NCI-H146 (cell line): ENCODE measurements at places on chromosomes 16 and 17.
A peak's percentile ranks its signal among the peaks of the same experiment; 100 is the strongest.

DNA sequence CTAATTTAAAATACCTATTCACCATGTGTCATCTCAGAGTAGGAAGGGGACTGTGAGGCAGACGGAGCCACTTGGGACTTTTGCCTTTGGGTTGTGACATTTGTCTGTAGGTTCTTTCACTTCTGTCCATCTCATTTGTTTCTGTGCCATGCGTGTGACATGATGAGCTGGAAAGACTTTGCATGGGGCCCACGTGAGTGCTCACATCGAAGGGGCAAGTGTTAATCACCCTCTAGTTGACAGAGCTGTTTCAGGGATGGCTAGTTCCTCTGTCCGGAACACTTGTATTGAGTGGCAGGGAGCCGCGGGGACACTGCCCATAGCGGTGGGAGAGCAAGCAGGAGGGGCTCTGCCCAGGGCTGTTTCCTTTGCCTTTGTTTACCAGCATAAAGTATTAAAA lies 112.0 kb downstream of the RPTOR start:
- DNase-seq, result no peak

DNA sequence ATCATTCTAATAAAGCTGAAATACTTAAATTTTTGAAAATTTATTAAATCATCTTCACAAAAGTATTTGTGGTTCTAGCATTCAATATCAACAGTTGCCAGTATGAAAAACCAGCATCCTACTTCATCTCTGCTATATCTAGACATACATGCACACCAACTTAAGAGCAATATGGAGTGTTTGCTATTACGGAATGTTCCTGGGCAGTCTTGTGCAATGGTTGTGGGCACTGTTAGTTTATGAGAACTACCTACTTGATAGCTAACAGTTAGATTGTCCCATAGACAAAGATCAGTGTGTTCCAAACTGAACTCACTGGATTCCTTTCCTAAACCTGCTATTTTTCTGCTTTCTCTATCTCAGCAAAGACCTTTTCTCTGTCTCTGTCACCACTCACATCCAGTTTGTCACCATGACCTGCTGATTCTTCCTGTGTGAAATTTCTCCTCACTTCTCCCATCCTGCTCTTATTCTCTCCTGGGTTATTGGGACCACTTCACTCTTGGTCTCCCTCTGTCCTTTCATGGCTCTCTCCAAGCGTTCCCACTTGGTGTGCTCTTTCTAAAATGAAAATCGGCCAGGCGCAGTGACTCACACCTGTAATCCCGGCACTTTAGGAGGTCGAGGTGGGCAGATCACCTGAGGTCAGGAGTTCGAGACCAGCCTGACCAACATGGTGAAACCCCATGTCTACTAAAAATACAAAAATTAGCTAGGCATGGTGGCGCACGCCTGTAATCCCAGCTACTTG lies 27.7 kb downstream of the CNTROB start:
- DNase-seq, result no peak

DNA sequence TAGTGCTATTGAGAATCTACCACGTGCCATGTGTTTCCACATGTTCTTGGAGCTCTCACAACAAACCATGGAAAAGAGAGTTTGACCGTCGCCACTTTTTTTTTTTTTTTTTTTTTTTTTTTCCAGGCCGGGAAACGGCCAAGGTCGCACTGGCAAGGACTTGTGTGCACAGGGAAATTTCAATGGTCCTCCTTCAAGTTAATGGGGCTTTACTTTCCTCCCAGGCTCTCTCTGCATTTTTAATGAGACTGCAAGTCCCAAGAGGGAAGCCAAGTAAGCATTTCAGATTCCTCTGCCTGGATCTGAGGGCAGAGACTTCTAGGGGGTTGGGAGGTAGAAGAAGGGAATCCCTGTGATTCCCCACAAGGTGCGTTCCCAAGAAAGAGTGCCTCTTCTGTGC lies 94.7 kb upstream of the MPHOSPH6 start:
- no peak for DNase-seq

DNA sequence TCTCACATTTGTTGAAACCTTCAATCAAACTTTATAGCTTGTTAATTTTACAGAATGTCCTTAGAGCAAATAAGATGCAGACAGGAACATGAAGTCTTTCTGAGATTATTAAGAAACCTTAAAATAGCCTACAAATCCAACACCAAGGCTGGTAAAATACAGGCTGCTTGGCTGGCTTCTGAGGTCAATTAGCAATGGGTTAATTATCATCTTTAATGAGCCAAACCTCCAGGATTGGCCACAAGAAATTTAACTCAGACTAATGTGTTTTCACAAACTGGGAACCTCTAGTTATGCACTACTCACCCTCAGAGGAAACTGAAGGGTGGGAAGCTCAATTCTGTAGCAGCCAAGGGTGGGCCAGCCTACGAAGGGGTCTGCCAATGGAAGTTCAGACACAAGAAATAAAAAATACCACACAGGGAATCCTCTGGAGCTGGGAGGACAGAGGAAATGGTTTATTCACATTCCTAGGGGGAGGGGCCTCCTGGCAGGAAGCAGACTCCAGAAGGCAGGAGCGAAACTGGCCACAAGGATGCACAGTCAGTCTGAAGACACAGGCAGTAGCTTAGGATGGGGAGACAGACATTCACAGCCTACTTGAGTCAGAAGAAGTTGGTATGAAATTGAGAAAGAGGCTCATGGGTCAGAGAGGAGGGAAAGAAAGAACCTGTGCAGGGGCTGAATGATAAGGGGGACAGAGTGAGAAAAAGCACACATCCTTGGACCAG lies 36.1 kb downstream of the HIC1 start:
- DNase-seq, result no peak

- DNase-seq, result no peak
Observed at GRCh38 chr16:64133366-64133765, 988.5 kb downstream of the CDH11 start.

GRCh38 chr17:68305142-68305541 lies 13.8 kb downstream of the ARSG start:
- DNase-seq, result no peak

DNA sequence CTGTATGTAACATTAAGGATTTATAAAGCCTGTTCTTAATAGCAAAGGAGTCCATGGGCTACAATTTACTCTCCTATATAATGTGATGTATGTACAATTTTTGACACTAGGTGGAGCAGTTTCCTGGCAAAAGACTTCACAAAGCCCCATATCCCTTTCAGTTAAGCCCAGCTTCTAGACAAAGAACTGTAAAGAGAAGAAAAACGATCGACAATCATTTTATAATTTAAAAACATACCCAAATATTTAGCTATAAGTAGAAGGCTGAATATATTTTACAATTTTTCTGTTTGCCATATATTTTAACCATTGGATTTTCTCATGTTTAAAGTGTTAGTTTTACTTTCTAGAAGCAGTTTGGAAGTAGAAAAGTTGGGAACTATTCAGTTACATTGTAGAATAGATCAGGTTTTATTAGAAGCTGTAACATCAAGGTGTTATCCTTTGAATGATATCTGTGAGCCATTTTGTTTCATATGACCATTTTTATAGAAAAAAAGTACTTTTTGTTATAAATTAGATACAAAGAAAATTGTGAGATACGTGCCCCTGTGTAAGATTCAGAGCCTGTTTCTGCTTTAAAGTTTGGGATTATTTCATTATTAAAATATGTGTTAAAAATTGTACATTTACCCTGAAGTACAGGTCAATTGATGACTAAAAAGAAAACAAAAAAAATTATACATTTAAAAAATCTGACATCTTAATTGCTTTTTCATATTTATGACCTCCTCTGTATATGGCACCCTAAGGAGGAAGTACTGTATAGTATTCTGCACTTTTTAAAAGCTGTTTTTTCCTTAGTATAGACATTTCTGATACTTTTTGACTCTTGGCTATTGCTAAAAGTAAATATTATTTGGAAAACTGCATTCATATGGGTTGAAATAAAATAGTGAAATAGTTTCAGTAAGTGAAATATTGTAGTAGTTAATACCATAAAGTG lies 46.3 kb downstream of the VMP1 start:
- DNase-seq, result peak; percentile 75

GRCh38 chr16:50334106-50334975 lies 34.4 kb downstream of the BRD7 start:
- DNase-seq, result no peak

- no peak for DNase-seq
Observed at GRCh38 chr16:77823067-77823466, 34.7 kb downstream of the VAT1L start.

DNA sequence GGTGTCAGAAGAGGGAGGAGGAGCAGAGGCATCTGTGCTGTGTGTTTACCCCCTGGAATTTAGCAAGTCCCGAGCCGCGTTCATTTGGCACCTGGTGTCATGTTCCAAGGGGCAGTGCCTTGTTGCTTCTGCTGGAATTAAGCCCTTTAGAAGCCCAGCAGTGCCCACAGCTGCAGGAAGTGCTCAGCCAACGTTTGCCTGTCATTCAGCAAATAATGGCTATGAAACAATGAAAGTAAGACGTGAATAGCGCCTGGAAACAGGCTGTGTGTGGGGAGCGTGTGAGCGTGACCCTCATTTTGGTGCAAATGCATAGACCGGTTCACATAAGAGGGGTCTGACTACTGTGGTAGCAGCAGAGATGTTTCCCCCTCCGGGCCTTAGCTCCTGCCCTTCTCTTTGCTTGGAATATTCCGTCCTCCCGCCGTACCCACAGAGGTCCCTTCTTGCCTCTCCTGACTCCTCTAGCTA lies 5.8 kb upstream of the ATP2C2 start:
- peak; percentile 82 for DNase-seq

DNA sequence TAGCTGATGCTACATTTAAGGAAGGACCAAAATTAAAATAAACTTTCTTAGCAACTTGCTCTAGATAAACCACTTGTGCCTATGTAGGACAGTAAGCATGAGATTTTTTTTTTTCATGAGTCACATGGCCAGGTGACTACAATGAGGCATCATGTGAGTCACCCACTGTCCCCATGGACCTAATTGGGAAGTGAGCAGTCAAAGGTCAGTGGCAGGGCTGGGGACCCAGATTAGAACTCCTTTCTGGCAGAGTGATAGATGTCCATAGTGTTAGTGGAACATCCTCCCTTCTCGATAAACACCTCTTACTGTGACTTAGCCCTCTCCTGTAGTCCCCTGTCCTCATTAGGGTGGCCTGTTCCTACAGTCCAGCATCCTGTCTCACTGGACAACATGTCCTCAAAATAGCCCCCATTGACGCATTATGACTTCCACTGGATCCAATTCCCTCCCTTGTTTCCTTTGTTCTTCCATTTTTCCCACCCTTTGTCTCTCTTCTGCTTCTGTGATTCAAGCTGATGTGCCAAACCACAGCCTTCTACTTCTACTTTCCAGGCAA lies 12.4 kb downstream of the ITGB3 start:
- no peak for DNase-seq

- DNase-seq, result no peak
Observed at GRCh38 chr17:740240-741017, 8.0 kb downstream of the TLCD3A start.
